ENCODE measurements at places on chromosomes 3 and 15.

- no peak for DNase-seq
Observed at GRCh38 chr15:20340931-20341661, 200.5 kb downstream of the GOLGA6L6 start.

- DNase-seq: no peak
Observed at GRCh38 chr3:47603332-47603731, 24.7 kb upstream of the CSPG5 start.

GRCh38 chr3:12687948-12688347 lies 24.0 kb upstream of the RAF1 start:
- no peak for DNase-seq

DNA sequence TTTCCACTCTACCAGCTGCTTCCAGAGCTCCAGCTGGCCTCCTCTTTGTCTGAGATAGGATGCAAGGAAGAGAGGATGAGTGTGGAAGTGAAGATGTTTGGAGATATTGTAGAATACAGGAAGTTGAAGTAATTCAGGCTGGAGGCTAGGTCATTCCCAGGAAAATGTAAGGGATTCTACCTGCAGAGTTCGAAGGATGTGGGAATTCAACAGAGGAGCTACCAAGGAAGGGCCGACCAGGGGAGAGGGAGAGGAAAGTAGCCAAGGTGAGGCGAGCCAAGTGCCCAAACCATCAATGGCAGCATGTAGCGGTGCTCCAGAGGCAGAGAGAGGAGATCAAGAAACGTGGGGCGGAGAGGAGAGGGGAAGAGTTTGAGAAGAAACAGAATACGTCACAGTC lies 49.0 kb upstream of the EPHB3 start:
- no peak for DNase-seq

- DNase-seq: no peak
Observed at GRCh38 chr3:160472344-160472743, 22.8 kb upstream of the TRIM59 start.

GRCh38 chr3:28912120-28912885 lies 368.6 kb upstream of the RBMS3 start:
- DNase-seq: peak; percentile 40

DNA sequence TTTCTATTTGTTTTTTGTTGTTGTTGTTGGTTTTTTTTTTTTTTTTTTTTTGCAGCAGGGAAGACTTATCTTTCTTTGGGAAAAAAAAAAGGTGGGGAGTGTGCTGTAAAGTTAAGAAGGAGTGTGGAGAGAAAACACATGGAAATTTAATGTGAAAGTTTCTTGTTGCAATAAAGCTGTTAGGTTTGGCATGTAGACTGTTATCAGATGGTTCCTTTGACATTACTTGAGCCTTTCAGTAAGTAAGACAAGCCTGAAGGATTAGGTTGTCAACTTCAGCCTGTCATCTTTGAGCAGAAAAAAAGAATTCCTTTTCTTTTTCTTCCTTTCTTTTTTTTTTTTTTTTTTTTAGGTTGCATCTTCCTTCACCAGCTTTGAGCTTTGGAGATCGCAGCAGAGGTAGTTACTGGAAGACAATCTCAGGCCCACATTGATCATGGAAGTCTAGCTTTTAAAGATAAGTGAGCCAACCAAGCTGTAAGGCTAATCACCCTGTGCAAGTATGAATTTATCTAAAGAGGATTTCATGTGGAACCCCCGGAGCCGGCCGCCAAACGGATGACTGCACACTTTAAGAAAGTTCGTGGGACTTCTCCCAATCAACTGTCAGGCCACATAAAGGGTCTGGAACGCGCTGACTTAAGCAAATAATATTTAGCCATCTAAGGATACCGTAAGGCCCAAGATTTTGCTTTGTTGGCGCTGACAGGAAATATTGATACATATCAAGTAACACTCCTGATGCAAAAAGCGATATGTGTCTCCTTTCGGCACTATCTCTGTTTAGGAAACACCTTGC lies 1040.1 kb upstream of the NR2F2 start:
- no peak for DNase-seq

All from fibroblast of skin of right biceps (primary cell).